ENCODE measurements at places on chromosomes 11 and 22.

- DNase-seq = no peak
Observed at GRCh38 chr22:29989446-29989845, 90.8 kb upstream of the HORMAD2 start.

- DNase-seq = no peak
Observed at GRCh38 chr11:126162306-126163030, 49.0 kb downstream of the RPUSD4 start.

- no peak for DNase-seq
Observed at GRCh38 chr11:100316952-100317351, 370.1 kb upstream of the ARHGAP42 start.

DNA sequence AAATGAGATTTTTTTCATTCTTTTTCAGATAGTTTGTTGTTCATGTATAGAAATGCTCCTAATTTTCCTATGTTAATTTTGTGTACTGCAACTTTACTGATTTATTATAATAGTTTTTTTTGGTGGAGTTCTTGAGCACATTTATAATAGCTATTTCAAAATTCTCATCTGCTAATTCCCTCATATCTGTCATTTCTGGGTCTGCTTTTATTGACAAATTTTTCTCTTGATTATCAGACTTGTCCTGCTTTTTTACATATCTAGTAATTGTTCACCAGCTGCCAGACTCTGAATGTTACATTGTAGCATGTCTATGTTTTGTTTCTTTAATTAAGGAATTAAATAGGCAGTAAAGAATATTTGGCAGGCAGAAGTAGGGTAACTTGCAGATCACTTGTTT lies 60.9 kb upstream of the PARVA start:
- DNase-seq = no peak

DNA sequence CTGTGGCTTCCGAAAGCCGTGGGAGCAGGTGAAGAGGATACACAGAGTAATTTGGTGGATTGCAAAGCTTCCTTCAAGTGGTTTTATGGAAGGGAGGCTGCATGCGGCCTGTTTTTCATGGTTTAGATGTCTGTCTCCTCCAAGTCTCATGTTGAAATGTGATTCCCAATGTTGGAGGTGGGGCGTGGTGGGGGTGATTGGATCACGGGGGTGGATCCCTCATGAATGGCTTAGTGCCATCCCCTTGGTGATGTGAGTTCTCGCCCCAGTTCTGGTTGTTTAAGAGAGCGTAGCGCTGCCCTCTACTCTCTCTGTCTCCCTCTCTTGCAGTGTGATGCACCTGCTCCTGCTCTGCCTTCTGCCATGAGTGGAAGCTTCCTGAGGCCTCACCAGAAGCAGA lies 247.8 kb upstream of the B3GAT1 start:
- DNase-seq = no peak

DNA sequence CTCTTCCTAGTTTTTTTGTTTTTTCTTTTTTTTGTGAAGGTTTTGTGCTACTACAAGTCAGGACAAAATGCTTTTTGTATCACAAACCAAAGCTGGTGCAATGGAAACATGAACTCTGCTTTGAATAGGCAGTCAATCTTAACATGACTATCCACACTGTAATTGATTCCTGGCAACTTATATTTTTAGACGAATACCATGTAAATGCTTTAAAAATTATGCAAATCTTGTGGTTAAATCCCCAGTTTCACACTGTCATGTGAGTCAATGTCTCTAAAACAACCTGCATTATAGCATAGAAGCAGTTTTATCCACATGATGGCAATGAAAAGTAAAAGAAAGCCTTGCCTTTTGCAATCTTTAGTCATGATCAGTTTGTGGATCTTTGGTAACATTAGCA lies 8.9 kb downstream of the TRPC6 start:
- DNase-seq = no peak

DNA sequence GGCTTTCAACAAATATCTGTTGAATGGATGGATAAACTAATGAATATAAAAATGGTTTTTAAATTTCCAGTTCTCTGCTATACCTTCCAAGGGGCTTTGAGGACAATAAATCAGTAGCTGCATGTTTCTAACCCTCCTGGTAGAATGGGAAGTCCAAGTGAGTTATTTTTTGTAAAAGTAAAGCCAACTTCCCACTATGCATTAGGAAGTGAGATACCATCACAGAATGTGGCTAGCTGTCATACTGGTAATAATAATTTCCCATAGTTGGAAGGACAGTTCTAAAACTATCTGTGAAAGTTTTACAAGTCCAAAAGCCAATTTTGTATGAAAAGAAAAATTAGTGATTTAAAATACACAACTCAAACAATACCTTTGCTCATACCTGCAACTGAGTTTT lies 50.0 kb downstream of the TMEM123 start:
- no peak for DNase-seq

DNA sequence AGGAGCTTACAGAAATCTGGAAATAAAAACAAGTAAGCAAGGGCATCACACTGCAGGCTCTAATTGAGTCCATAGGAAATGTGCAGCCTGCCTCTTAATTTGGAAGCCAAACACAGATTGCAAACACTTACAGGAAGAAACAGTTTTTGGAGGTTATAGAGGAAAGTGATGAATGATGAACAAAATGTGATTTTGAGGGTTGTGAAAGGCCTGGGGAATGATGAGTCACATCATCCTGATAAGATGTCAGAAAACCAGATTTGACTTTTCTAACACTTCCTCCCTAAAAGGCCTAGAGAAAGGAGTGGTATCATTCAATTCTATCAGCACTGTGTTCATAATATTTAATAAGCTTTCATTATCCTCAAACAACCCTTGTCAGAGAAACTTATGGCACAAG lies 96.6 kb upstream of the POU2AF2 start:
- no peak for DNase-seq

DNA sequence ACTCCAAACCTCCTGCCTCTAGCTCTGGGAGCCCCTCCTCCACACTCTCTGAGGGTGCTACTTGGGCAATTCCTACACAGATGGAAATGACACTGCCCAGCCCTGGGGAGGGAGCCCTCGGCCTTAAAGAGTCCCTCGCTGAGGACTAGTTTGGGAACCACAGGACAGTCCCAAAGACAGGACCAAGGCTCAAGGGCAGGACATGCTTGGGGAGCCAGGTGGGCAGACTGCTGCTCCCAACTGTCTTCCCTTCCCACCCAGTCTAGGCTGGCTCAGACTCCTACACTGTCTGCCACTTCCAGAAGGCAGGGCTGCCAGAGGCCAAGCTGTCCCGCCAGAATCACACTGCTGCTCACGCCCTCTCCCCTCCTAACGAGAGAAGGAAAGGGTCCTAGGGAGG lies 9.8 kb downstream of the ARRB1 start:
- DNase-seq = no peak

DNA sequence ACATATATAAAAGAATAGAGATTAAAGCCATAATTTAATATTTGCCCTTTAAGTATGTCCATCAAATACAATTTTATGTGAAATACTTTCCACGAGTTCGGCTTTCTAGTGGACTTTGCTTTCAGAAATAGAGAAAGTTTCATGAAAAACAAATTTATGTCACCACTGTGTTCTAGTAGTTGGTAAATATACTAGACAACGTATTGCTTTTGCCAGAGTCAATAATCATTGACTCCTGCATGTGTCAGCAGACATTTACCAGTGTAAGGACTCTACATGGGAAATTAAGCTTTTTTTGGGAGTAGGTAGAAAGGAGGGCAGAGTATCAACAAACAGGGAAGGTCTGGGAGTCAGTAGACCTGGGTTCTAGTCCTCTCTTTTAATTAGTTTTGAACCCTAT lies 32.3 kb upstream of the CAT start:
- no peak for DNase-seq

DNA sequence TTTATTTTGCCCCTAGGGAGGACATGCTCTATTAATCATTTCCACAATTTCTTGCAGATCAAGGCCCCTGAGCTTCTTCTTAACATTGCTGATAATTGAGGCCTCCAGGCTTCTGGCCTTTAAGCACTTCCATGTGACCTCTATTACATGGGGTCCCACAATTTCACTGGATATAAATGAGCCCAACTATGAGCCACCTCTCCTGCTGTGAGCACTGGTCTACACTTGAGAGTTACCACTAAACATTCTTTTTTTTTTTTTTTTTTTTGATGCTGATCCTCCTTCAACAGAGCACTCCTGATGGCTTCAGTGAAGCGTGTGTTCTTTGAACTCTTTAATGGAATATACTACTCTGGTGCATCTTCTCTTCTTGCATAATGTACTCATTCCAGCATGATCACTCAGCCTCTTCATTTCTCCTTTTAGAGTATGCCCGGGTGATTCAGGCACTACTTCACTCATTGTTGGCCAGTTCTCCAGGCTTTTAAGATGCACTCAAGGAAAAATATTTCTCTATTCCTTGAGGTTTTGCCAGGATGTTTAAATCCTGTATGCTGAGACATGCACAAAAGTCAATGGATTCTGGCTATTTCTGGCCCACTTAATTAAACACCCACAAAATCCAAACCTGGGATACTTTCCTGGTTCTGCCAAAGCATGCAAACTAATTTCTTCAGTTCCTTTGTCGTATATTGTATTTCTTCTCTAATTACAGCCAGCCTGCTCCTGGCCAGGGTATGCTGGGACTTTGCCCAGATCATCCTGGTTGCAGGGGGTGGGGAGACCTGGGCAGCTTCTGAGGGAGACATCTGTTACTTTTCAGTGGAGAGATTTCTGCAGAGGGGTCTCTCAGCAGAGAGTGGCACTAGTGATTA lies 257.8 kb upstream of the LUZP2 start:
- DNase-seq = no peak

DNA sequence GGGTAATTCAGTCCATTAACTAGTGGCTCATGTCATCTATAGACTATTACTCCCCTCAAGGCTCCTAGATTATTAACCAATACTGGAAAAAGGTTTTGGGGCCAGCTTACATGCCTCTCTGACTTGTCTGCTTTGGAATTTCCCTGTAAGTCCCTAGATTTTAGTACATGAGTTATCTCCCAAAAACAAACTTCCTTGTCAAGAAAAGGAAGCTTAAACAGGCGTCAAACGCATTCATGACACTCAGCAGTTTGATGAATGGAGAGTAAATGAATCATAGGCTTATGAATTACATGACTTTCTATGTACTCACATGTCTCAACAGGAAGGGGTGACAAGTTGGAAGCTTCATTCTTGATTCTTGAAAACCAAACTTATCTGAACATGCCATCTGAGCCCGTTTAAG lies 70.8 kb downstream of the BLID start:
- no peak for DNase-seq

GRCh38 chr11:104443387-104443786 lies 279.4 kb upstream of the PDGFD start:
- no peak for DNase-seq

- no peak for DNase-seq
Observed at GRCh38 chr11:57124917-57125316, 56.8 kb upstream of the LRRC55 start.

- no peak for DNase-seq
Observed at GRCh38 chr11:70463478-70464255, 65.3 kb downstream of the CTTN start.
